ENCODE measurements at places on chromosomes 7 and 10. TPM values are rescaled to one million over a fixed set of nuclear protein-coding genes. Genes with fewer than 3 reads are reported as not detected.

Gene DEPP1
- total RNA-seq: not detected

Gene ACTL6B
- total RNA-seq: not detected

Gene ST7
- 15.7 TPM for total RNA-seq

- H3K4me3 ChIP-seq: no peak overlapping the region
- no peaks in the 10 kb centered on the region for H3K4me1 ChIP-seq
- no peak overlapping the region for H3K27ac ChIP-seq
- H3K36me3 ChIP-seq: no peaks in the 10 kb centered on the region
Measured at GRCh38 chr7:40629891-40630290, 495.1 kb downstream of the SUGCT start.

DNA sequence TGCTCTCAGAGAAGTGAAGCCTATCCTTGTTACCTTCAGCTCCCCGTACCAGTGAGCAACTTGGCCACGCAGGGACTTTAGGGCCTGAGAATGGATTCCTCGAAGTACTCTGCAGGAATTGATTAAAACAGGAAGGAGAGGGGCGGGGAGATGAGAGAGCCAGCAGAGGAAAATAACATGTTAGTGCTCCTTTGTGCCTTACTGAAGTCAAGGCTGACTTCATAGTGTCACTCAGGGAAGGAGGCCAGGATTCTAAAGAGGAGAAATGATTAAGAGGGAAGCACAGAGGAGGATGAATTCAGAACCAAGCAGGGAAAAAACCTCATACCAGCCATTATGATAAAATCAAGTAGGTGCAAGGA is 195.6 kb upstream of the RHOBTB1 start:
- no peak for DNase-seq
- no peaks in the 10 kb centered on the region for H3K27me3 ChIP-seq
- H3K4me3 ChIP-seq: no peak overlapping the region
- no peak overlapping the region for H3K27ac ChIP-seq
